ENCODE measurements at places on chromosomes 6 and 20.

- DNase-seq: no peak
These were observed 231.9 kb downstream of the BMP2 start for GRCh38 chr20:6999381-6999780.

DNA sequence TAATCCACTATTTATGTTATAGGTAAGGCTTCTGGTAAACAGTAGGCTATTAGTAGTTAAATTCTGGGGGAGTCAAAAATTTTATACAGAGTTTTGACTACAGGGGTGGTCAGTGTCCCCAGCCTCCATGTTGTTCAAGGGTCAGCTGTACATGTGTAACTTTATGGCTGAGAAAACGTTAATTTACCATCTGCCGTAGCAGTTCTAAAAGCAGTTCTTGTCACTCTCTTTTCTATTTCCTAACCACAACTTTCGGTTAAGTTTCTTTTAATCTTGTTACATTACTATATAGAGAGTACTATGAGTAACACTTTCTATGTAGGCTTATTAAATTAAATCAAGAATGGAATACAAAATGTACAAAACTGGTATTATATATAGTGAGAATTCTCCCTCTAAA lies 21.6 kb upstream of the KIF6 start:
- DNase-seq: no peak

- no peak for DNase-seq
These were observed 5.3 kb upstream of the GUCA1B start for GRCh38 chr6:42200035-42200434.

DNA sequence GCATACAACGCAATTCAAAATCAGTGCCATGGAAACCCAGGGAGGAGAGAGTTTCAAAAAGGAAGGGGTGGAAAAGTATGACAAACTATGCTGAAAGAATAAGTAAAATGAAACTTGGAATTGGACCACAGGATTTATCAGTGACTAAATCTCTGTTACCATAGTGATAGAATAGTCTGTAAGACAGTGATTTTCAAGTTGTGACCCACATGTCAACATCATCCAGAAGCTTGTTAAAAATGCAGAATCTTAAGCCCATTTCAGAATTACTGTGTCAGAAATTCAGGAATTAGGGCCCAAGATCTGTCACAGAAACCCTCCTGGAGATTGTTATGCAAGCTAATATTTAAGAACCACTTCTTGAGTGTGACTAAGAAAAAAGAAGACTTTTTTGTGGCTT lies 417.7 kb upstream of the JAG1 start:
- DNase-seq: no peak

GRCh38 chr6:24936641-24937317 lies 1.0 kb upstream of the RIPOR2 start:
- peak; percentile 55 for DNase-seq

DNA sequence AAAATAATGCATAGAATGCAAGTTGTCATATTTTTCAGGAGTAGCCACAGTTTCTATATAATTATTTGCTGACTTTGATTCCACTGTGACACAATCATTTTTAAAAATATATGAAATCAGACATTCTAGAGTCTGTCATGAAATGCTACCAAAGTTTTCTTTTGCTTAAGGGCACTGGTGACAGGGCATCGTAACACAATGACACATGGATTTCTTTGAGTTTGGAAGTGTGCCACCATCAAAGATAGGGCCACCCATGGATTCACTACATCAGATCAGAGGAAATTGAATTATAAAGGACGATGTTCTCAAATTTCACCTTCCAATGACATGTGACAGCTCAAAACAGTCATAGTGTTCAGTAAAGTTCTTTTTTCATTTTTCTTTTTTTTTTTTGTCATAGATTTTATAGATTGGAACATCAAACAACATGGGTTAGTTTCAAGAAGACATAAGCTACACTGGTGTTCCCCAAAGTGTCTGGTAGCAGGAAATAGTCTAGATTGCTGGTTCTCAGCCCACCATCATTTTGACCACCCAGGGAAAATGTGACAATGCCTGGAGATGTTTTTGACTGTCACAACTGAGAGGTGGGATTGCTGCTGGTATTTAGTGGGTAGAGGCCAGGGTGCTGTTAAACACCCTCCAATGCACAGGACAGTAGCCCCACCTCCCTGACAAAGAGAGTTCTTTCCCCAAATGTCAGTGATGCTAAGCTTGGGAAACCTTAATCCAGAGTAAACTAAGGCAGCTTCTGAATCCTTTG lies 123.8 kb upstream of the DOK5 start:
- DNase-seq: no peak

- no peak for DNase-seq
These were observed 126.5 kb downstream of the WDR27 start for GRCh38 chr6:169575365-169575764.

DNA sequence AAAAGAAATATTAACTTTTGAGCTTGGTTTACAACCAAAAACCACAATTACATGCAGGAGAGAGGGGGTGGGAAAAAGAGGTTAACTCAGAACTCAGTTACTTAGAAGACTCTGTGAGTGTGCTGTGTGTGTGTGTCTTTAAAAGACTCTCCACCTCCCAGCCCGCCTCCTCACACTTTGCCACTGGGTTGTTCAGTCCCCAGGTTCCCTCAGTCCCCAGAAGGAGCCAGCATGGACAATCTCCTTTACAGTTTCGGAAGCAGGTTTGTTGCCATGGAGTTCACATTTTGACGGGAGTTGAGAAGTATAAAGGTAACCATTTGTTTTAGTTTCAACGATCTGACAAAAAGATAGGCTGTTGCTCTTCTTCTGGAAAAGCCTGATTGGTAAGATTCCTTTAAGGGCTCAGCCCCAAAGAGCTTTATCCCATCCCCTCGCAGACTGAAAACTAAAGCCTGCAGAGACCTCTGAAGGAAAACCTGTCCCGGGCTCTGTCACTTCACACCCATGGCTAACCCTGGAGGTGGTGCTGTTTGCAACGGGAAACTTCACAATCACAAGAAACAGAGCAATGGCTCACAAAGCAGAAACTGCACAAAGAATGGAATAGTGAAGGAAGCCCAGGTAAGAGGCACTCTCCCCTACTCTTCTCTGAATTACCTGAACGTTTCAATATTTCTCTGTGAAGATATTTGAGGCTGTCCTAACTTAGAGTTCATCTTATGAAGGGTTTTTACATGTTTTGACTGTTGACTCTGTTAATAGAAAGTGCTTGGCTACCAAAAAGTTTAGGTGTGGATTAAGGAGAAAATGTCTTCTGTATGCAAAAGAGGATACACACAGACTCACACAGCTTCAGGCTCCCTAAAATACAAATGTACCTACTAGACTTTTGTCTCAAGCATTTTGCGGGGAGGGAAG lies at the start of gene SPTLC3:
Gene SPTLC3 (plus strand): TSS at position 212 of the 921 bp plus-strand sequence. CDS start 296 bp downstream, at position 508.
- DNase-seq: no peak

- no peak for DNase-seq
These were observed 151.7 kb upstream of the RPS6KA2 start for GRCh38 chr6:166778776-166779175.

GRCh38 chr6:38279423-38279822 lies 360.3 kb downstream of the BTBD9 start:
- DNase-seq: no peak

DNA sequence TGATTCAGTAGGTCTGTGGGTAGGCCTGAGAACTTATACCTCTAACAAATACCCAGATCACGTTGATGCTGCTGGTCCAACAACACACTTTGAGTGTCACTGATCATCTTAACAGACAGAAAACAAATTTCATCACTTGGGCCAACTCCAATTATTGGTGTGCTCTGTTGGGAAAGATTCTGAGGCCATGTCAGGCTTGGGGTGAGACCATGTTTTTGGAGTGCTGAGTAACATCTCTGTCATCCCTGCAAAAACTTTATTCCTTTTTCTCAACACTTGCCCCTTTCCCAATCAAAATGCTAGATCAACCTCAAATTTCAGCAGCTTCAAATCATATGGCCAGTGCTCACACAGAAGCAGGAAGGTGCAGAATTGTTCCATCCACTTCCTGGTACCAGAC lies 108.8 kb upstream of the TENT5A start:
- no peak for DNase-seq

DNA sequence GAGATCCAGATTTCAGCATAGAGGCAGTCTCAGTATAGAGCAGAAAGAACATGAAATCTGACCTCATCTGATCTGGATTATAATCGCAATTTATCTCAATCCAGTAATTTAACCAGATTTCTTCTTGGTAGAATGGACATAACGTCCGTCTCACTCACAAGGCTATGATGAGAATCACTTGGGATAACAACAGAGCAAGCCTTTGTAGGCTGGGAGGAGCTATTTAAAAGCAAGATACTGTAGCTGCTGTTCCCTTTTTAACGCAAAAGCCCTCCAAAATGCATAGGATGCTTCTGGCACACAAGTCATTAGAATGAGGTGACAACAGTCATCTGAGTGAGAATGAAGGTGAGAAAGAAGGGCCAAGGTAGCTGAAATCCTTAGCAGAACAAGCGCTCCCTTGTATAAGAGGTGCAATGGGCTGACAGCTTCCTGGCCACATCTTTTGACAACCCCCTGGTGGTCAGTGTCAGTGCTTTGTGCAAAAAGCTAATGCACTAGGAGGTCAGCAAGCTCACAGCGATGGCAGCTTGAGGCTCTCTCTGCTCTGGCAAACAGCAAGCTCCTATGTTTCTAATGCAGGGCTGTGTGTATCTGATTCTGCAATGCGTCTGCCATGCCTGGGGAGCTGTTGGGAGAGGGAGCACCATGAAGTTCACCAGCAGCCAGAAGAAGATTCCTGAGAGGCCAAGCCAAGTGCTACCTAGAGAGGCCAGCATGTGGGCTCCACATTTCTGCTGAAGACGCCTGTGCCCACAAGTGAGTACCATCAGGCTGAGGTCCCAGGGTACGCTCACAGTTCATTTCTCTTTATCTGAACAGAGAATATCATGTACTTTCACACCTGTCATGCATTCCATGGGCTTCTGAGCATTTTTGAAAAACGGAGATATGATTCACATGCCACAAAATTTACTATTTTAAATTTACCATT lies 16.2 kb downstream of the METTL24 start:
- no peak for DNase-seq
